Tracheal epithelial cell (primary cell): ENCODE measurements at places on chromosomes 2 and 18. TPM values are rescaled to one million over a fixed set of nuclear protein-coding genes. Genes with fewer than 3 reads are reported as not detected.

The C2orf78 gene
- total RNA-seq, result not detected in 2 replicates

The UGT1A4 gene
- total RNA-seq, result 0.24 and 1.3 TPM in 2 replicates

The GPBAR1 gene
- 0.43 TPM in 1 of 2 replicates, not detected in the other for total RNA-seq

The GCG gene
- total RNA-seq, result not detected in 2 replicates

The INHBB gene
- total RNA-seq, result 0.21 and 0.24 TPM in 2 replicates

The NDUFS1 gene
- 80.4 and 119 TPM in 2 replicates for total RNA-seq

The VPS54 gene
- total RNA-seq, result 17.1 and 26.6 TPM in 2 replicates

The GAD1 gene
- 4.6 and 4.9 TPM in 2 replicates for total RNA-seq

The UGT1A6 gene
- total RNA-seq, result 23.2 and 60.5 TPM in 2 replicates

The SPC25 gene
- 0.24 TPM in 1 of 2 replicates, not detected in the other for total RNA-seq

The PLGLB2 gene
- 0.24 TPM in 1 of 2 replicates, not detected in the other for total RNA-seq

The NFATC1 gene
- 0.72 and 0.85 TPM in 2 replicates for total RNA-seq

The RFX8 gene
- not detected in 2 replicates for total RNA-seq

The SERPINB13 gene
- 9.2 and 20.5 TPM in 2 replicates for total RNA-seq

The GALNT13 gene
- 0.24 and 0.85 TPM in 2 replicates for total RNA-seq

The TXNL1 gene
- total RNA-seq, result 44.3 and 49.7 TPM in 2 replicates

The IL36RN gene
- total RNA-seq, result 1.1 and 8.4 TPM in 2 replicates

The ANKRD62 gene
- total RNA-seq, result 0.21 TPM in 1 of 2 replicates, not detected in the other

The FHOD3 gene
- 14.7 and 20.5 TPM in 2 replicates for total RNA-seq

The GEN1 gene
- total RNA-seq, result 2.4 and 5.5 TPM in 2 replicates

The EIF2AK3 gene
- total RNA-seq, result 24.1 and 25.8 TPM in 2 replicates

The G6PC2 gene
- not detected in 2 replicates for total RNA-seq

The GCA gene
- total RNA-seq, result 7.7 and 25.3 TPM in 2 replicates

The MZT2B gene
- total RNA-seq, result 180 and 208 TPM in 2 replicates

The CTLA4 gene
- not detected in 2 replicates for total RNA-seq

The TRABD2A gene
- 0.72 and 2.6 TPM in 2 replicates for total RNA-seq

The RPRM gene
- not detected in 2 replicates for total RNA-seq

The CD207 gene
- not detected in 2 replicates for total RNA-seq
